ENCODE measurements at places on chromosomes 16 and 17.

DNA sequence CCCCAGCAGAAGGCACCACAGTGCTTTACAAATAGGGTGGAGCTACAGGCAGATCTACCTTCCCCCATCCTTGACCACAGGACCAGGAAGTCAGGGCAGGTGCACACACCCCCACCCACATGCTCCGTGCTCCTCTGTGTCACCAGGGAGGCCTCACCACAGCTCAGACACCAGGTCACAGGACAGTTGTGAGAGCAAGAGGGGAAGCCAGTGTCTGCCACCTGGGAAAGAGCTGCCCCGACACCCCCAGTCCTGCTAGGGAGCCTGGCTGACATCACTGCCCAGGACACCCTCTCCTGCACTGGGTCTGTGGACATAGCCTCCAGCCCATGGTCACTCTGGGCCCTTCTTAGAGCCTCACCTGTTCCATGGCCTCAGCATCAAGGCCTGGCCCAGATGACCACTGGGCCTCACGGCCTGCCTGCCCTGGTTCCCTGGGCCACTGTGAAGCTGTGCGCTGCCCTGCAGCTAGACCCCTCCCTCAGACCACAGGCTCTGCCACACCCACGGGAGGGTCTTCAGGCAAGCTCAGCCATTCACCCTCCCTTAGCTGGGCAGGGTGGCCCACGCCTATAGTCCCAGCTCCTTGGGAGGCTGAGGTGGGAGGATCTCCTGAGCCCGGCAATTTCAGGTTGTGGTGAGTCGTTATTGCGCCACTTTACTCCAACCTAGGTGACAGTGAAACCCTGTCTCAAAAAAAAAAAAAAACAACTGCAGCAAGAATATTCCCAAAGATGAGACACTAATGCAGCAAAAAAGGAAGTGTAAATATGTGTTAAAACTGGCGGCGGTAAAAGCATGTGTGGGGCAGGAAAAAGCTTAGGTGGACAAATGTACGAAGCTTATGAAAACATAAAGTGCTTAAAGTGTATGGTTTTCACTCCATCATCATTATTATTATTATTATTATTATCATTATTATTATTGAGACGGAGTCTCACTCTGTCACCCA is 14.2 kb downstream of the POLR3K start:
- peak; percentile 89 for DNase-seq

DNA sequence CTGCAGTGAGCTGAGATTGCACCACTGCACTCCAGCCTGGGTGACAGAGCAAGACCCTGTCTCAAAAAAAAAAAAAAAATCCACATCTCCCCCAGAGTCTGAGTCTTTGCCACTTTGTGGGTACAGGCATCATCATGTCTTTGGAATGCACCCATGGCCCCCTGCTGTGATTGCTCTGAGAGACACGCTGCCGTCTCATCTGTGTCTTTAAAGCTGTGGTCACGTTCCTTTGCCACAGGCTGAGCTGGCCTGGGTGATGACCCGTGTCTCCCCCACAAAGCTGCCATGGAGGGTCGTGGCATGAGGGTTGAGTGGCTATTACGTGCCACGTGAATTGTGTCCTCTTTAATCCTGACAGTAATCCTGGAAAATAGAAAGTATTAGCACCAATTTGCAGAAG is 20.2 kb downstream of the CRISPLD2 start:
- no peak for DNase-seq

GRCh38 chr16:10754941-10755340 is 11.3 kb downstream of the NUBP1 start:
- DNase-seq, result no peak

GRCh38 chr17:37430051-37430627 is 23.5 kb downstream of the TADA2A start:
- DNase-seq, result no peak

DNA sequence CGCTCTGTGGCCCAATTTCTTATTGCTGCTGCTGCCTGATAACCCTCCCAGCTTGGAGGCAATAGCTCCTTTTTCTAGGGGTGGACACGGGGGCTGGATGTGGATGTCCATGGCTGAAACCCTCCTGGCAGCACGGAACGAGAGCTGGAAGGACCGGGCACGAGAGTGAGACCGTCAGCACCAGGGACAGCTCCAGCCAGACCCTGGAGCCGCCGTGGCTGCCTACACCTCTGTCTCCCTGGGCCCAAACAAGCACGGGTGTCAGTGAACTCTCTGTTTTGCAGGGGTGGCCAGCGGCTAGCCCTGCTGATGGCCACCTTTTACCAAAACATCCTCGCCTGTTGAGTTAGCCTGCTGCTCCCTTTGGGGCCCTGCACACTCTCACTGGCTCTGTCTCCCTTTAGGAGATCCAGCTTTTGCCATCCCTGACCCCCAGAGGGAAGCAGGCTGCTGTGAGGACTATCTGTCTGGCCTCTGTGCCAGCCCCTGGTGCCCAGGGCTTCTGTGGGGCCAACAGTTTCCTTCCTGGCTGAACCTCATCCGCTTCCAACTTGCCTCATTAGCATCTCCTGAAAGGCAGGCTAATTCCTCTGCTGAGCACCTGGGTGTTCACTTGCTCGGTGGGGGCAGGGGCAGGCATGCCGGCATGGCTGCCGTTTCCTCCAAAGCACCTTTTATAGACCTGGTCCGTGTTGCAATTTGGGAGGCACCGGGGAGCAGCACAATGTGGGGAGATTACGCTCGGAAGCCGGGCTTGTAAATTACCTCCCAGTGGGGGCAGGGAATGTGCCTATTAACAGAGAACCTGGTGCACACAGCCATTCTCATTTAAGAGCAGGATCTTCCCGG is 118.1 kb downstream of the ENGASE start:
- DNase-seq, result no peak

- DNase-seq, result peak; percentile 40
These were observed 25.3 kb upstream of the KSR1 start for GRCh38 chr17:27430882-27431491.

GRCh38 chr17:49334744-49335512 is 27.1 kb downstream of the ZNF652 start:
- DNase-seq, result no peak

DNA sequence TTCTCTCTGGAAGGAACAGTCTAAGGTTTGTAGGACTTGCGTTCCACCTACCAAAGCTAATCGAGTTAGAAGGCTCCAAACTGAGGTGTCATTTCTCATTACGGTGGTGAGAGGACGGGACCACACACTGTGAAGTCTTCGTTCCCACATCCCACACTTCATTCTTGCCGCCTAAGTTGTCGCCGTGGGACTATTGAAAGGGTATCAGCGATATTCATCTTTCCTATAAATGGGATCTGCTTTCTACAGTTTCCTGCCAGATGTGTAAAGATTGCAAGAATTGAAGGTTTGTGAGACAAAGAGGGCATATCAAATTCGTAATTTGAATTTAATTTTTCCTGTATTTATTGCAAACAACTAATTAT is 608 bp upstream of the TRIM37 start:
- DNase-seq, result no peak

- peak; percentile 49 for DNase-seq
These were observed 17.7 kb downstream of the KNOP1 start for GRCh38 chr16:19700319-19700781.

GRCh38 chr17:12898110-12898509 is 108.8 kb downstream of the ARHGAP44 start:
- no peak for DNase-seq

DNA sequence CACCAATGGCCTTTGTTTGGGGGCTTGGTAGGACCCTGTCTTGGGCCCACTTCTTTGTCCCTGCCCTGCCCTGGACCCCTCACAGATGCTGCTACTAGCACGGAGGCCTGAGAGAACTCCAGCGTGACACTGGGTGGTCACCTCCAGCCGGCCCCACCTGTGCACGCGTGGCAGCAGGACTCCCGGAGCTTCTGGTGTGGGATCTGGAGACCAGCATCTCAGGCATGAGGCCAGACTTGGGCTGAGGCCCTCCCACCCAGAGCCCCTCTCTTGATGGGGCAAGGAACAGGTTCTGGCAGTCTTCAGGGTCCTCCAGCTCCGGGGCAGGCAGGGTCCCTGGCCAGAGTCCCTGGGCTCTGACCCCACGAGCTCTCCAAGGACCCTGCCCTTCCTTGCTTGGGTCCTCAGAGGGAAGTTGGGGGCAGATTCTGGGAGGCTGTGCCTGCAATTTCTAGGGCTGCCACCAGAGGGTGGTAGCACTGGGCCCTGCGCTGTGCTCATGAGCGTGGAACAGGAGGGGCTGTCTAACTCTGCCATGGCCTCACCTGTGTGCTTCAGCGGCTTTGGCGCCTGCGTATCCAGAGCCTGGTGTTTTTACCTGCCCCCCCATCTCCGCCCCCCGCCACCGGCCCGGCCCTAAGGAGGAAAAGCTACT is 3.1 kb upstream of the BAIAP3 start:
- DNase-seq, result no peak

DNA sequence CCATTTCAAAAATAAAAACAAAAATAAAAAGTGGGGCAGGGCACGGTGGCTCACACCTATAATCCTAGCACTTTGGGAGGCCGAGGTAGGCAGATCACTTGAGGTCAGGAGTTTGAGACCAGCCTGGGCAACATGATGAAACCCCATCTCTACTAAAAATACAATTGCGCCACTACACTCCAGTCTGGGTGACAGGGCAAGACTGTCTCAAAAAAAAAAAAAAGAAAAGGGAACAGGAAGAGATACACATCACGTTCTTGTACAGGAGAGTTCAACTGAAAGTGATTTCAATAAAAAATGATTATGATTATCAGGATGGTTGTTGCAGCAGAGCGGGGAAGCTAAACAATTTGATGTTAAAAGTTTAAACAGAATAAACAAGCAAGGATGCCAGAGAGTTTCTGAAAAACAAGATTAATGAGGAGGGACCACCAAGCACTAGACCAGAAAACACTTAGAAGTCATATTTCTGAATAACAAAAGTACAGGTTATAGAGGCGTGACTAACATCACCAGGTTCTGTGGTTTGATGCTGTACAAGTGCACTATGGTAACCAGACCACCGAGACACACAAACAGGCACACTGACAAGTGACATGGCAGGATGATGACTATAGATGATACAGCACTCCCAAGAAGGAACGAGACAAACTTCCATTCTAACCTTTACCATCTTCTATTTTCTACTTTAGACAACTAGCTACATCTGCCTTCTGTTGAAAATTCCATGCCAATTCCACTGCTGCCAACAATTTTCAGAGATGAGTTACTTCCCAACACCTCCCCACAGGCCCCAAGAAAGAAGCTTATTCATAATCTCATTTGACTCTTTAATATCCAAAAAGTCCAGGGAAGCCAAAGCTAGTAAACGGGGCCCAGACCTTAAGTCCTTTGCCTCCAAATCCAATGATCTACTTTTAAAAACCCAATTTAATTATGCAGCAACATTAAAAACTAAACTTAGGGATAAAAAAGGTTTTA is 11.8 kb downstream of the DNAJA2 start:
- no peak for DNase-seq

- DNase-seq, result no peak
These were observed 513 bp upstream of the TBX21 start for GRCh38 chr17:47732399-47733046.

- no peak for DNase-seq
These were observed 2.0 kb downstream of the NCBP3 start for GRCh38 chr17:3843935-3844516.

- DNase-seq, result no peak
These were observed 178.0 kb downstream of the RPTOR start for GRCh38 chr17:80722661-80723060.

DNA sequence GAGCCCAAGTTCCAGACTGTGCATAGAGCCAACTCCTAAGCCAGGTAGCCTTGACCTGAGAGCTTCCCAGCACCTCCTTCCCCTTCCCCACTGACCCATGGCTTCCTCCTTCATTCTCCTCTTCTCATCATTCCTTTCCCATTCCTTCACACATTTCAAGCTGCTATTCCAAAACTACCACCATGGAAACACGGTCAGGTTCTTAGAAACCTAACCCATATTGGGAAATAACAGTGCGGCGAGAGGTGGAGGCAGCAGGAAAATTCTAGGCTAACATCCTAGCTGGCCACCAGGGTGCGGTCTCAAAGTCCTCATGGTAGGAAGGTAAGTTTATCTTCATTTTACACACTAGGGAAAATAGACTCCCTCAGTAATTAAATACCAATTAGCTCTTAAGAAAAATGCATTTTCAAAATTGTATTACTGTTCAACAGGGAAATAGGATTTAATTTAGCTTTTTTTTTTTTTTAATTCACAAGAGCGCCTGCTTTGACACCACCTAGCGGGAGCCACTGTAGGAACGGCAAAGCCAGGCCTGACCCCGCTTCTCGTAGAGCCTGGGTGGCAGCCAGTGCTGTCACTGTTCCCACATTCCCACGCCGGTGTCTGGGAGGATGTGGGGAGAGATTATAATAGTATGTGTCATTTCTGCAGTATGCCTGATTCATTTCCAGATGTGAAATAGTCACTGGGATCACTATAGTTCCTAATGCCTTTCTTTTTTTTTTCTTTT is 14.0 kb upstream of the SPHK1 start:
- no peak for DNase-seq

DNA sequence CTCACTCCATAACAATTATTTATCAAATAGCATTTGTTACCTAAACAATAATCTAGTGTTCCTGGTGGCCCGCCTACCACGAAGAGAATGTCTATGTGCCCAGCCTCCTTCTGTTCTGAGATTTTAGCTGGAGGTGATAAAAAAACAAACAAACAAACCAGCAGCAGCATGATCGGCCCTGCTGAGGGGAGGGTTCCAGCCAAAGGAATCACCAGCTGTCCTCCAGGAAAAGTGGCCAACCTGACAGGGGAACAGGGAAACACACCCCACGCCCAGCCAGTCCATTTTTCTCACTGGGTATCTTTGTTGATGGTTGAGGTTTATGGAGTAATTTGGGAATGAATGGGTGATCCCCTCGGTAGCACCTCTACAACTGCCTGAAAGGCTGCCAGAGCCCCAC is 203.0 kb upstream of the DYNLRB2 start:
- no peak for DNase-seq

DNA sequence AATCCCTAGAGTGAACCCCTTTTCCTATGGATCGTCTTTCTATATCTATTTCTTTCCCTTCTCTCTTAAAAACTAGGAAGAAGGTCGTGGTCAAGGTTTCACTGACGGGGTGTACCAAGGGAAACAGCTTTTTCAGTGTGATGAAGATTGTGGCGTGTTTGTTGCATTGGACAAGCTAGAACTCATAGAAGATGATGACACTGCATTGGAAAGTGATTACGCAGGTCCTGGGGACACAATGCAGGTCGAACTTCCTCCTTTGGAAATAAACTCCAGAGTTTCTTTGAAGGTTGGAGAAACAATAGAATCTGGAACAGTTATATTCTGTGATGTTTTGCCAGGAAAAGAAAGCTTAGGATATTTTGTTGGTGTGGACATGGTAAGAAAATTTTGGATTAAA is 9.6 kb downstream of the CYLD start:
- DNase-seq, result no peak

DNA sequence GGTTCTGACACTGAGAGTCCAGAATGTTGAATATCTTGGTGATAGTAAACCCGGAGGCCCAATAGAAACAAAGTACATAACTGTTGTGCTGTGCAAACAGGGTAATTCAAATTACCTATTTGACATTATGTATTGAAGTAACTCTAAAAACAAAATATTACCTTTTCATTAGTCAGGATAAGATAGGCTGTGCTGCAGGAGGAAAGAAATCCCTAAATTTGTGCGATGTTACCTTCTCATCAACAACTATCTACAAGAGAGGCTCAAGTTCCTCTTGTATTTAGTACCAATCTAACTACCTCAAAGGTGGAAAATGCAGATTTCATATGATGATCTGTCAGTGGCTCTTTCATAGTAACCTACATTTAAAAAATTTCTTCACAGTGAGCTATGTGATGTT is 367.2 kb downstream of the ZFHX3 start:
- DNase-seq, result no peak

All from left colon (tissue), 2 donors.